Stimulated activated CD4-positive, alpha-beta T cell treated with anti-CD3 and anti-CD28 coated beads, Interleukin-4, amount 100 ng/mL, for 1 hour (primary cell): ENCODE measurements at places on chromosomes 5 and 9.
A peak's percentile ranks its signal among the peaks of the same experiment; 100 is the strongest.

DNA sequence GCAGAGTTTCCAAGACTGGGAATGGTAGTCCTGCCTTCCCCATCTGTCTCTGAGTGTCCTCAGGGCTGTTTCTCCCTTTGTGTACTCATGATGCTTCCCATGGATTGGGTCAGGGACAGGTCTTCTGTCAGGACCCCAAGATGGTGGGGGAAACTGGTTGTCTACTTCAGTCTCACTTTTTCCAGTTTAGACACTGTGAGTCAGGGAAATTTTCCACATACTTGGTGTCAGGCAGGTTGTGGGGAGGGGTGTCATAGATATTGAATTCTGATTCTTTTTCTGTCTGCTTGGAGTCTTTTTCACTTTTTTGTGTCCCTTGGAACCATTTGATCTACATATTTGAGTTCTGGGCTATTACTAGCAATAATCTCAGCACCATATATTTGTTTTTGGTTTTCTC is 10.3 kb downstream of the POLK start:
- no peak for DNase-seq

DNA sequence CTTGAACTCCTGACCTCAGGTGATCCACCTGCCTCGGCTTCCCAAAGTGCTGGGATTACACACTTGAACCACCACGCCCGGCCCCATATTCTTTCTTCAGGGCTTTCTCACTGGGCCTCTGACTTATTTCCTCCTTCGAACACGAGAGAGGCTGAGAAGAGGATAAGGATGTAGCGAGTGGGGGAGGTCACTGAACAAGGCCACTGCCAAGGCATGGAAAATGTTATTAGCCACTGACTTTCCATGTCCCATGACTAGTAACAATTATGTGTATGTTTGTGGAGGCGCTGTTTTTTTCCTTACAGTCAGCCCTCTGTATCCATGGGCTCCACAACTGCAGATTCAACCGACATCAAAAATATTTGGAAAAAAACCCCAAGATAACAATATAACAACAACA is 12.3 kb upstream of the FCHSD1 start:
- no peak for DNase-seq

DNA sequence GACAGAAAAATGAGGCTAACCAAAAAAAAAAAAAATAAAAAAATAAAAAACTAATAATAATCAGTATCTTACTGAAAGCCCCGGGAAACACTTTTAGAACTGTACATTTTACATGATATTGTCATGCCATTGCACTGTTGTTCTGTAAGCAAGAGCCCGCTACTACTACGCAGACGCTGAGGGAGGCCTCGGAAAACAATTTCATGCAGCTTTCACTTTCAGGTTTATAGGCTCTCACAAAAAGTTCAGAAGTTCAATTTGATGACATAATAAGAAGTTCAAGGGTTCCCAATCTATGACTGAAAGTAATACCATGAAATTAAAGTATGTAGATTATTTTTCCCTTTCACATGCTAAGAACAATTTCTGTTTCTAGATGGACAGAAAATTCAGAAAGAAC is 318.3 kb upstream of the ITGA1 start:
- DNase-seq, result peak; percentile 1

DNA sequence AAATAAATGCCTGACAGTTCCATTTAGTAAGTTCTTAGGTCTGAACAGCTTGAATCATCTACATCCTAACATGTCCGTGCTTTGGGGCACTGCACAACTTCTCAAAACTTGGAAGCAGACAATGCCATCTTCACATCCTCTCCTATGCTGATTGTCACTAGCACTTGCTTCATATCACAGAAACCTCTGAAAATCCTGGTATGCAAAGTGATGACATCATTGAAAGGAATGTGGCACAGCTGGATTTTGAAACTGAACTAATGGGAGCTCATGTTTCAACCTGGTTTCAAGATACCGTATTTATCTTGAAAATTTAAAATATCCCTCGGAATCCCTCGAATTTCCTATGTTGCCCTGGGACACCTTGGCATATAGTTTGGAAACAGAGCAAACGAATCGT is 490.2 kb upstream of the DAP start:
- no peak for DNase-seq

- DNase-seq, result peak; percentile 69
These were observed 10.8 kb downstream of the TSPAN17 start for GRCh38 chr5:176658007-176658599.

DNA sequence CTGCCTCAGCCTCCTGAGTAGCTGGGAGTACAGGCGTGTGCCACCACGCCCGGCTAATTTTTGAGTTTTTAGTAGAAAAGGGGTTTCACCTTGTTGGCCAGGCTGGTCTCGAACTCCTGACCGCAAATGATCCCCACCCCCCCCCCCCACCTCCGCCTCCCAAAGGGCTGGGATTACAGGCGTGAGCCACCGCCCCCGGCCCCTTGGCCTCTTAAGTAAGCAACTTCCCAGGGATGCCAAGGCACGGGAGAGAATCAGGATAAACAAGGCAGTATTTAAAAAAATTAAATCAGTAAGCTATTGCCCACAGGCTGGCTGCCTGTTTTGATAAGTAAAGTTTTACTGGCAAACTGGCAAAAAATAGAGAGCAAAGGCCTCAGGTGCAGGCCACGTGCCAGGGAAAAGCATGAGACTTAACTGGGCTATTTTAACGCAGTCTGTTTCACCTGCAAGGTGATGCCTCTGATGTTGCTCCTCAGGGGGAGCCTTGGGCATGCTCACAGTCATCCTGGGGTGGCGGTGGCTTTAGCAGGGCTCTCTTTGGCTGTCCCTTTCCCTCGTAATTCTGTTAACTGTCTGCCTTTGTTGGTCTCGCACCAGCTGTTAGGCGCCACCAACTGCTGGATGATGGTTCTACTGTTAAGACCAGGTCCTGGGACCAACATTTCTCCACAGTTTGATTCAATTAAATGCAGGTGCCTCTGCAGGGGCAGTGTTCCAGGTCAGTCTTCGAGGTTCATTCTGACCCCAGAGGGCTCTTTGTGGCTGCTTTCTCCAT is 19.4 kb upstream of the RNF130 start:
- no peak for DNase-seq
